Ovary (tissue), 10 donors: ENCODE measurements at places on chromosomes 7 and 10. TPM values are rescaled to one million over a fixed set of nuclear protein-coding genes. Genes with fewer than 3 reads are reported as not detected.

Gene OR6V1
- not detected for total RNA-seq

Gene PEX1
- total RNA-seq, result 14.5 TPM

DNA sequence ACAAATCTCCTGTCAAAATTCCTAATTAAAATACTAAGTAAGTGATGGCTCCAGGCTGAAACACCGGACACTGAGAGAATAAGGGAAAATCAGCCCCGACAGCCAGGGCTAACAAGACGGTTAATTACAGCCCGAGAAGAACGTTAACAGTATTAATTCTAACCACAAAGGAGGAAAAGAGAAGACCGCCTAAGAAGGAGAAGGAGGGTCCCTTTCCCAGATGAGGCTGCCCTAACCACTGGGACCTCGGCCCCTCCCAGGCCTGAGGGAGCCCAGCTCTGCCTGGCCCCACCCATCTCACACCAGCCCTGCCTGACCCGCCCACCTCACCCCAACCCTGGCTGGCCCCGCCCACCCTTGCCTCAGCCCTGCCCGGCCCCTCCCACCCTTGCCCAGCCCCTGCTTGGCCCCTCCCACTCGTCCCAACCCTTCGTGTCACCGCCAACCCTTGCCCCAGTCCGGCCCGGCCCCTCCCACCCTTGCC lies 51.3 kb downstream of the PWWP2B start:
- peaks cover 9% of the 10 kb centered on the region for H3K4me1 ChIP-seq
- H3K27ac ChIP-seq, result no peak overlapping the region
- H3K27me3 ChIP-seq, result no peaks in the 10 kb centered on the region
- H3K36me3 ChIP-seq, result no peaks in the 10 kb centered on the region
- no peak overlapping the region for H3K4me3 ChIP-seq

DNA sequence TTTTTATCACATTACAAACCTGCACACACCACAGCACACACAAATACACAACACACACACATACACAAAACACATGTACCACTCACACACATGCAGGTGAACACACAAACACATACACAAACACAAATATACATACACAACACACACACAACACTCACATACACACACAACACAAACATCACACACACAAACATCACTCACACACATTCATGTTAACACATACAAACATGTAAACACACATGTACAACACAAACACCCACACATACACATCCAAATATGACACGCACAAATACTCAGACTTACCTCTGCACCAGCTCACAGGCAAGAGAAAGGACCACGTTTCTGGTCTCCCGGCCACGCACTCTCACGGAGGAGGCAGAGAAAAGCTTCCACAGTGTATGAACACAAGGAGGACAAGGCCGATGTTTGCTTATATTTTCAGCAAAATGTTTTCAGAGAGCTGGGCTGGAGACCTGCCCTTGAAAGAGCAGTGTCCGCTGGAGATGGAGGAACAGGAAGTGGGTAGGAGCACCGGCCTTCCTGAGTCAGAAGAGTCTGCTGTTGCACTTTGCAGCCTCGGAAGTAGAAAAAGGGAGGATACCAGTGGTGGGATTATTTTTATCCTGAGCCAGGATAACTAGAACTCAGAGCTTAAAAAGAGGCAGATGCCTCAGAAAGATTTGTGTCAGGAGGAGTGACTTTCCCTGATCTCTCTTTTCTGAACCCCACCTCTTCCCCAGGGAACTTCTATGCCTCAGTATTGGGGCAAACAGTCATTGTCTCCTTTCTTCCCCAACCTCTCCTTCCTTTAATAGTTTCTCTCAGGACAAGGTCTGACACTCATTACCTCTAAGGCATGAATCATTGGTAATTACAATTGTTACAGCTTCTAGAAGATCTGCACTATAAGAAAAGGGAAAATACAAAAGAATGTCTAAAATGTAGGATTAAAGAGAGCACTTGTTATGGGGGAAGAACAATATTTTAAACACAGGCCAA lies at the start of gene GIMAP6:
TSS of gene GIMAP6 (minus strand) at position 520 of the 999 bp plus-strand sequence. CDS start 2,243 bp downstream, outside the sequence.
- H3K27me3 ChIP-seq, result no peaks in the 10 kb centered on the region
- no peak for DNase-seq
- no peaks in the 10 kb centered on the region for H3K4me1 ChIP-seq
- H3K36me3 ChIP-seq, result no peaks in the 10 kb centered on the region
- H3K27ac ChIP-seq, result no peak within 1 kb of the TSS
- peak within 1 kb of the TSS; percentile 9 for H3K4me3 ChIP-seq
